ENCODE measurements at places on chromosomes 2 and 18. TPM values are rescaled to one million over a fixed set of nuclear protein-coding genes. Genes with fewer than 3 reads are reported as not detected.
A peak's percentile ranks its signal among the peaks of the same experiment; 100 is the strongest.

Gene MBD2
- 54.2 TPM for polyA plus RNA-seq

Gene L3MBTL4
- polyA plus RNA-seq: 4.0 TPM

Gene ACKR3
- polyA plus RNA-seq: 92.9 TPM

Gene SULT1C4
- 18.0 TPM for polyA plus RNA-seq

Gene CD207
- polyA plus RNA-seq: 1.9 TPM

Gene ASB18
- polyA plus RNA-seq: 0.03 TPM

Gene CNTNAP5
- polyA plus RNA-seq: 2.2 TPM

Gene RIT2
- 1.9 TPM for polyA plus RNA-seq

DNA sequence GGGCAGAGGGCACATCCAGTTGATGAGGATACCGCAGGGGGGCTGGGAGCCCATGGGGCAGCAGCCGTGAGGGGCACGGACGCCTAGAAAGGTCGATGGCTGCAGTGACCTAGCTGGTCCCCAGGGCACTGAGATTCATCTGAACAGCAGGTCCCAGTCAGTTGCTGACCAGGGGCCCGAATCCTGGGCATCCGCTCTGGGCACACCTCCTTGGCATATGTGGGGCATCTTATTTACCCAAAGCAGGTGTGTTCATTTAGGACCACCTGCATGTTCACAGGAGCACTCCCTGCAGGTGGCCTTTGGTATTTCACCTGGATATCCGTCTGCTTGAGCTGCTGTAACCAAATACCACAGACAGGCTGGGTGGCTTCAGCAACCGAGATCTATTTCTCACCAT, 72.0 kb upstream of the ODC1 start:
- no peak for DNase-seq

GRCh38 chr2:191218292-191218898, 26.8 kb upstream of the MYO1B start:
- peak; percentile 51 for DNase-seq

- DNase-seq: no peak
Measured at GRCh38 chr2:173599821-173600359, 245.2 kb downstream of the CDCA7 start.

- DNase-seq: no peak
Measured at GRCh38 chr2:109654326-109655050, 40.3 kb downstream of the SOWAHC start.

GRCh38 chr18:21110713-21111345, 784 bp downstream of the ROCK1 start:
- peak; percentile 26 for DNase-seq

DNA sequence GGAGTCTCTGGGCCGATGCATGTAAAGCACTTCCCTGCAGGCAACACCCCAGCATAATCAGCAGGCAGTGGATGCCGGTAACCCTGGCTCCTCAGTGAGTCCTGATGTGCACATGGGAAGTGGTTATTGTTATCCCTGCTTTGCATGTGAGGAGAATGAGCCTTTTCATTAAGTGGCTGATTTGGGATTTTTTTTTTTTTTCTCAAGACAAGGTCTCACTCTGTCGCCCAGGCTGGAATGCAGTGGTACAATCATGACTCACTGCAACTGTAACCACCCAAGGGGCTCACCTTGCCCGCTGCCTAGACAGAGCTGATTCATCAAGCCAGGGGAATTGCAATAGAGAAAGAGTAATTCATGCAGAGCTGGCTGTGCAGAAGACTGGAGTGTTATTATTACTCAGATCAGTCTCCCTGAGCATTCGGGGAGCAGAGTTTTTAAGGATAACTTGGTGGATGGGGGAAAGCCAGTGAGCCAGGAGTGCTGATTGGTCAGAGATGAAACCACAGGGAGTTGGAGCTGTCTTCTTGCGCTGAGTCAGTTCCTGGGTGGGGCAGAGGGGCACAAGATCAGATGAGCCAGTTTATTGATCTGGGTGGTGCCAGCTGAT, 95.4 kb downstream of the SOCS6 start:
- peak; percentile 27 for DNase-seq

- DNase-seq: peak; percentile 94
Measured at GRCh38 chr2:46006473-46007025, 290.7 kb upstream of the EPAS1 start.

- no peak for DNase-seq
Measured at GRCh38 chr2:100143286-100143685, 896 bp upstream of the AFF3 start.

GRCh38 chr18:74113711-74114110, 33.9 kb downstream of the FBXO15 start:
- no peak for DNase-seq

GRCh38 chr18:2723207-2723606, 67.7 kb downstream of the SMCHD1 start:
- DNase-seq: no peak

DNA sequence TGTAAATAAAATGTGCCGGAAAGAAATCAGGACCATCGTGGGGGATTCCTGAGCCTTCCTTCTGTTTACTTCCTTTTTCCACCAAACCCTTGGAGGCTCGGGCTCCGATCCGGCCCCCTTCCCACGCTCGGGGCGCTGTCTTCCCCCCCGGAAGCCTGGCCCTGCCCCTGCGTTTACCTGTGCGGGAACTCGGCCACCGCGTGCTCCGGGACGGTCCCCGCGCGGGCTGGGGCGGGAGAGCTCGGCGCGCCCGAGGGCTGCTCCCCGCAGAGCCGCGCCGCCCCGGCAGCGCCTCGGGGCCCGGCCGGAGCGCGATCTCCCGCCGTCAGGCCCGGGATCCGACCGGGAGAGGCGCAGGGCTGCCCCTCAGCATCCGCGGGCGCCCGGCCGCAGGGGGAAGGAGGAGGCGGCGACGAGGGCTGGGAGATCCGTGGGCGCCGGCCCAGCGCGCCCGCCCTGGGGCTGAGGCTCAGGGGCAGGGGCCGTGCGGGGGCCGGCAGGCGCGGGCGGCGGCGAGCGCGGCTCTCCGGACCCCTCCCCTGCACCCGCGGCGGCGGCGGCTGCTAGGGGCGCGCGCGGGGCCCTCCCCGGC, 435 bp downstream of the ADCY3 start:
- DNase-seq: no peak

DNA sequence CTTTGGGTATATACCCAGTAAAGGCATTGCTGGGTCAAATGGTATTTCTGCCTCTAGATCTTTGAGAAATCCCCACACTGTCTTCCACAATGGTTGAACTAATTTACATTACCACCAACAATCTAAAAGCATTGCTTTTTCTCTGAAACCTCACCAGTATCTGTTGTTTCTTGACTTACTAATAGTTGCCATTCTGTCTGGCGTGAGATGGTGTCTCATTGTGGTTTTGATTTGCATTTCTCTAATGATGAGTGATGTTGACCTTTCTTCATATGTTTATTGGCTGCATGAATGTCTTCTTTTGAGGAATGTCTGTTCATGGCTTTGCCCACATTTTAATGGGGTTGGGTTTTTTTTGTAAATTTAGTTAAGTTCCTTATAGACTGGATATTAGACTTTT, 382.6 kb upstream of the ZNF804A start:
- no peak for DNase-seq
